SK-N-SH treated with all-trans-retinoic acid at 6 μM for 48 hours (cell line): ENCODE measurements at places on chromosomes 1 and 21.

GRCh38 chr1:116359060-116359830, 13.8 kb upstream of the ATP1A1 start:
- no peak for ATAC-seq

DNA sequence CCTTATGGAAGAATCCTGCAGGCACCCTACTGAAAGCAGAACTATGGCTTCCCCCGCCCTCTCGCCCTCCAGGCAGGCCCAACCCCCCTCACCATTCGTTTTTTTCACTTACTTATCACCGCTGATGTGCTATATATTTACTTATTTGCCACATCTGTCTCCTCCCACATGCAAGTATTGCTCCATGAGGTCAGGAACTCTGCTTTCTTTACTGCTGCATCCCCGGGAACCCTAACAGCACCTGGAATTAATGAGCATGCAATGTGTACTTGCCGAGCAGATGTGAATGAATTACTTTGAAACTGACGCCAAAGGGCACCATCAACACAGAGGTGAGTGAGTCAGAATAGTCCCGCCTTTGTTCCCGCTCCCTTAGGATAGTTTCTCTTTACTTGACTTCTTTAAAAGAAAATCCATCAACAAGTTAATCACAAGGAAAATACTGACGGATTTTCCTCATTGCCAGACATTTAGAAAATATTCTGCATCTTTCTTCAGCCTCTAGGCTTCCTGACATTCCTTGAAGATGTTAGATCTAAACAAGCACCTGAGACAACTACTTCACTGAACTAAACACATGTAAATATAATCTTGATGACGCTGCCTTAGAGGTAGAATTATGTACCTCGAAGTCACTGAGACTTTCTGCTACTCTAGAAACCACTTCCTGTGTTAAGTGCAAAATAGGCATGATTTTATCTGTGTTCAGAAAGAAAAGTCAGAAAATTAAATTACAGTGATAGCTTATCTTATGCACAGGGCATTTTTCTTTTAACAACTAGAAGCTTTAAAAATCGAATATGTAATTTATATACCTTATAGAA, 17.5 kb upstream of the RAB4A start:
- peak; percentile 54 for ATAC-seq

- no peak for ATAC-seq
These were observed 5.7 kb downstream of the SLC35A3 start for GRCh38 chr1:99975529-99975928.

GRCh38 chr1:100461222-100461621, 76.7 kb upstream of the GPR88 start:
- ATAC-seq, result no peak

DNA sequence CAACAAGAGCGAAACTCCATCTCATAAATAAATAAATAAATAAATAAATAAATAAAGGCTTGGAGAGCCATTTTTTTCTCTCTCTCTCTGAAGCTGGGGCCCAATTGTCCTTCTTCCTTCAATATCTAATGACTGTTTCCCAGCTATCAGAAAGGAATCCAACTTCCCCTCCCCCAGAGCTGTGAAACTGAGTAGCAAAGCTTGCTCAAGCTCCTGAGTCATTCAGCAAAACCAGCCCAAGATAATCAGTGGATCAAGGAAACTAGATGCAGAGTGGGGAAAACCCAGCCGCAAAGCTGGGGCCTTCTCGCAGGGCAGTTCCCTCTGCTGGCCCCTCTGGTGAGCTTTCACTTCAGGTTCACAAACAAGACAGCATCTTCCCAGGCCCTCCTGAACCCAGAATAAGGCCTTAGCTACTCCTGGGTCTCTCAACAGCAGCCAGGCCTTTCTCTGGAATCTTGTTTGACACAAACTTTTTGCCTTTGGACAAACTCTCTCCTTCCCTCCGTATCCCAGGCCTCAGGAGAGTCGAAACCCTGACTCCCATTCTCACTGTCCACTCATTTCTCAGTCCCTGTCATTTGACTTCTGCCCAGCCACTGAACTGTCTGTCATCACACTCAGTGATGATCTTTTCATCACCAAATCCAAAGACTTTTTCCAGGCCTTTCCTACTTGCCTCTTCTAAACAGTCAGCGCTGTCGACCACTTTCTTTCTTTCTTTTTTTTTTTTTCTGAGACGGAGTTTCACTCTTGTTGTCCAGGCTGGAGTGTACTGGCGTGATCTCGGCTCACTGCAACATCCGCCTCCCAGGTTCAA, 18.0 kb upstream of the PTP4A2 start:
- ATAC-seq, result peak; percentile 94

DNA sequence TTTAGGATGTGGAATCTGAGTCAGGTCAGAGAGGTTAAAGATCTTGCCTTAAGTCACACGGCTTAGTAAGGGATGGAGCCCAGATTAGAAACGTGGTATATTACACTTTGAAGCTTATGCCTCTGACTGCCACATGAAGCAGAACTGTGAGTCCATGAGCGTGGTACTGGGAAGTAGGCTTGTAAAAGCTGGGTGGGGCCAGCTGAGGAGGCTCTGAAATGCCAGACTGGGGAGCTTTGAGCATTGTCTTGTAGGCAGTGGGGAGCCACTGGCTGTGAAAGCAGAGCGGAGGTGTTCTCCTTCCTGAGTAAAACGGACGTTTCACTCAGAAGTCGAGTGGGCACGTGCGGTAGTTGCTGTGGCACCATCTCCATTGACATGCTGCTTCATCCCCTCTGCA, 72.6 kb upstream of the USP24 start:
- ATAC-seq, result no peak

DNA sequence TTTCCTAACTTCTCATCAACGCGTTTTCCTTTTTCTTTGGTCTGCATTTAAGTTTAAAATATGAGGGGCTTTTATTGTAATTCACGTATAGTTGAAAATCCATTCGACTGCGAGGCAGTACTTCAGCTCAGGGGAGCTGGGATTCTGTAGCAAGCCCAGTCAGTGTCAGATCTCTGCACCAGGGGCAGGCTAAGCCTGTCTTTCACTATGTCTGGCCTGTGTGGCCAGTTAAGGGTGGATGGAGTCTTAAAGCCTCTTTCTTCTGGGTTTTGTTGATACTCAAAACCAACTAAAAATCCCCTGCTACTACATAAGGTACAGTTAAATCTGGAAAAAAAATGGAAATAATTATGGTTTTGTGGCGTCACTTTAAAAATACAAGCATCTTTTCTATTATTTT, 124.7 kb downstream of the TYW3 start:
- ATAC-seq, result no peak

- ATAC-seq, result peak; percentile 64
These were observed 1.5 kb downstream of the TOMM40L start for GRCh38 chr1:161227196-161227871.

- no peak for ATAC-seq
These were observed 147.9 kb downstream of the MAGI3 start for GRCh38 chr1:113538225-113538624.

DNA sequence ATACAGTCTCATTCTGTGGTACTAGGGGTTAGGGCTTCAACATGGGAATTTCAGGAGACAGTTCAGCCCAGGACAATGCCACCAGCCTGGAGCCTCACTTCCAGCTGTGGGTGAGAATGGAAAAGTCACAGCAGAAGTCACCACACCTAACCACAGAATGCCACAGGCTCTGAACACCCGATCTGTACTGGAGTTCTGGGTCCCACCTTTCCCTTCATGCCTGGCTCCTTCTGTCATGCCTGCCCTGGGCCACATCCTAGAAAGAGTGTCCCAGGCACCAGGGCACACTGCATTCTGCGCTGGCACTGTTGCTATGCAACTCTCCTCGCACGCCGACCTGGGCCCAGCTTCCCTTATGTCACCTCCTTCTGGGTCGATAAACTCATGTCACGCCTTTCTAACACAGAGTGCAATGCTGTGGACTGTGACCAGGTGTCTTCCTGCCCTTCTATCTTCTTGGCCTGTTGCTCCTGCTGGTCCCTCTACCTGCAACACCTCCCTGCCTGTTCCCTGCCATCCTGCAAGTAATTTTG, 21.2 kb downstream of the RCSD1 start:
- ATAC-seq, result no peak

- no peak for ATAC-seq
These were observed 4.1 kb upstream of the PCP4 start for GRCh38 chr21:39863111-39863510.

DNA sequence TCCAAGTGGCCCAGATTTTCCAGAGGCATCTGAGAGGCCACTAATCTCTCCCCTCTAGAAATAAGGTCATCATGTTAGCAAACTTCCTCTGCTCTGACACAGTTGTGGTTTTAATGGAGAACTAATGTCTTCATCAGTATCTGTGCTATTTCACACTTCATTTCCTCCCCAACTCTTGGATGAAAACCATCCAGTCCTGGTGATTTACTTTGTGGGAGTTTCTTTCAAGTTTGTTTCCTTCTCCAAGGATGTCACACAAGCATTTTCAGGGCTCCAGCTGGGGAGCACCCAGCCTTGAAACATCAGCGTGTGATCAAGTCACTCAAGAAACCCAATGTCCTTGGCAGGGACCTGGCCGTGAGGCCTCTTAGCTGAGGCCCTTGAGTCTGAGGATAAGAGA, 38.8 kb downstream of the TBX15 start:
- no peak for ATAC-seq

- no peak for ATAC-seq
These were observed 22.1 kb upstream of the COL16A1 start for GRCh38 chr1:31725777-31726535.

DNA sequence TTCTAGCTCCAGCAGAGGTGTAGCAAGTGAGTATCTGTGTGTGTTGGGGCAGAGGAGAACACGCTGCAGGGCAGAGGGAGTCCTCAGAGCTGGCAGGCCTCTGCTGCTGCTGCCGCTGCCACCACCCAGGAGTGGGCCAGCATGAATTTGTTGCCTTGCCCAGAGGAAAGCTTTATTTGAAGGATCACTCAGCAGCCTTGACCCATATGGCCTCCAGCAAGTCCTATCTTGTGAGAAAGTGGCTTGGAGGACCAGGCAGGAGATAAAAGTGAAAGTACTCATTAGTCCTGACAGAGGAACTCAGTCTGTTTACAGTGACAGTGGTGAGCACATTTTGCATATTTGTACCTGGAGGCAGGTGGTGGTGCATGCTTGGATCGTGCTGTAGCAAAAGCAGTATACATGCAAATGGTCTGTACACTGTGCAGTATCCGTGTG, 3.1 kb downstream of the TRAF5 start:
- ATAC-seq, result no peak

DNA sequence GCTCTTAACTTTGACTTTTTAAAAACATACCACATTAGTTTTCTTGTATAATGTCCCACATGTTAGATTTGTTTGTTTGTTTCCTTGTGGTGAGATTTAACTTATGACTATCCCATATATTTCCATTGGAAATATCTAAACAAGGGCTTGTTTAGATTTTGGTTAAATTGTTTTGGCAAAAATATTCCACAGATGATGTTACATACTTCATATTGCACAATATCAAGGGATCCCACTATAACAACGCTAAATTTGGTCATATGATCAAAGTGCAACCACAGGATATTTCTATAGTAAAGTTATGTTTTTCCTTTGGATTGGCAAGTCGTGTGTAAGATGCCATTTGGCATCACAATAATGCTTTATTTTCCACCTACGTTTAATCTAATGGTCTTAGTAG, 396.7 kb downstream of the TGFB2 start:
- no peak for ATAC-seq

DNA sequence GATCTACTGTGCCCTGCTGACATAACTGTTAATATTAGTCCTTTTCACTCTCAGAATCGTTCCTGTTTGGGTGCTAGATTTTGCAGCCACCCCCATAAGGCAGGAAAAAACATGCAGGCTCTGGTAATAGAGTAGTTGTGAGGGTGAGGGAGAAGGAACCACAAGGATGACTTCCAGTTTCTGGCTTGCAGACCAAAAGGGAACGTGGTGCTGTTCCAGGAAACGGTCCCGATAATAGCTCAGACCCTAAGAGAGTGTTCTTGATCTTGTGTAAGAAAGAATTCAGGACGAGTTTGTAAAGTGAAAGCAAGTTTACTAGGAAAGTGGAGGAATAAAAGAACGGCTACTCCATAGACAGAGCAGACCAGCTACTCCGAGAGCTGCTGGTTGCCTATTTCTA, 50.7 kb upstream of the RHOU start:
- no peak for ATAC-seq

DNA sequence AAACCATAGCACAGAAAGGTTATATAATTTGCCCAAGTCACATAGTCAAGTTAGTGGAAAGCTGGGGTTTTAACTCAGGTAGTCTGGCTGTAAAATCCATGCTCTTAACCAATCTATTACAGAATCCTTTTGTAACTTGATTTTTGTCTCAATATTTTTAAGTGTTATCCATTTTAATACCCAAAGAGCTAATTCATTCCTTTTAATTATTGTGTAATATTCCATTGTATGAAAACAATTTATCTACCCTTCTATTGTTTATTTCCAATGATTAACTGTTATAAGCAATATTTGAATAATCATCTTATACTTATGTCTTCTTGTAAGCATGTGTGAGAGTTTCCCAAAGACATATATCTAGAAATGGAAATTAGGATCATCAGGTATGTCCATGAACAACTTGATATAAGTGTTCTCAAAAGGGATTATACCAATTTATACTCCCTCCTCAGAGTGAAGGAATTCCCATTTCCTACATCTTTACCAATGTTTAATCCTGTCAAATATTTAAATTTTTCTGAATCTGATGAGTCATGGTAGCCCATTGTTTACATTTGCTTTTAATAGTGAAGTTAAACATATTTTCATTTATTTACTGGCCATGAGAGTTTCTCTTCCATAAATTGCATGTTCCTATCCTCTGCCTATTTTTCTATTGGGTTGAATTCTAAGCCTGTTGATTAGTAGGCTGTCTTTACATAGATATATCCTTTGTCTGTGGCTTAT, 13.9 kb downstream of the TEX50 start:
- ATAC-seq, result no peak

DNA sequence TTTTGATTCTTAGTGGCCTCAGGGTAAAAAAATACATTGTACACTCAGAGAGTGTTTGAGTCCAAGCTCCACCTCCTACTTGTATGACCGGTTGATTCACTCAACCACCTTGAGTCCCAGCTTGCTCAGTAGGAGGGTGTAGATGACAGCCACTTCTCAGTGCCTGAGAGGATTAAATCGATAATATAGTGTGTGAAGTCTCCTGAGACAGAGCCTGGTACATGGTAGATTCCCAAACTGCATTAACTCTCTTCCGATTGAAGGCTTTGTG, 38.4 kb downstream of the NCMAP start:
- ATAC-seq, result no peak

- no peak for ATAC-seq
These were observed 494 bp downstream of the UBE2J2 start for GRCh38 chr1:1273209-1273511.

DNA sequence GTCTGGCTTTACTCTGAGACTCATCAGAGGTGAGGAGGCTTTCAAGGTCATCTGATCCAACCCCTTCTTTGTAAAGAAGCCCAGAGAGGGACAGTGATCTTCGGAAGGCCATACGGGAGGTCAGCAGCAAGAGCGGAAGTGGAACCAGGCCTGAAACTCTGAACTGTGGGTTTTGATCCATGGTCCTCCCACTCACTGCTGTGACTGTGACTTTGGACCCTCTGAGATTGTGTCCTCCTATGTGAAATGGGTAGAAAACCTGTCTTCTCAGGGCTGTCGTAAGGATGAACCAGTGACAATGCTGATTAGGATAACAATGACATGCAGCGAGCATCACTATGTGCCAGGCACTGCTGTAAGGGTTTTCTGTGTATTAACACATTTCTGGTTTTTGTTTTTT, 9.8 kb upstream of the DDOST start:
- no peak for ATAC-seq
